CD4-positive, alpha-beta T cell (primary cell): ENCODE measurements at places on chromosomes 3 and 15.

DNA sequence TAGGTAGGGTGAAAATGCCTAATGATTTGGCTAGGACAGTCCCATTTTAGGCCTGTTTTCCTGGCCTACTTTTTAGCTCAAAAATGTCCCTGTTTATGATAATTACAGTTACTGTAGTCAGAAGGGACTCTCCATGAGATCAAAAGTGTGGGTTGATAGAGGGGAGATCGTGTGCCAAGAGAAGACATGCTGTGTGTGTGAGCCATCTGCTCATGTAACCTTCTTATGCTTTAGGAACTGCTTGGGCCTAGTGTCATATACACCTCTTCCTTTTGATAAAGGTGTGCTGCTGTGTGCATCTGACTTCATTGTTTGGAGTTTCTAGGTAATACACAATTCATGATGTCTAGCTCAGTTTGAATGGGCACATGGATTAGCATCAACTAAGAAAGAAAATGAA, 786.5 kb downstream of the PDCD6IP start:
- no peak for DNase-seq

- DNase-seq: peak; percentile 30
Measured at GRCh38 chr15:38530113-38530512, 34.5 kb downstream of the RASGRP1 start.

GRCh38 chr3:184656829-184657681, 54.8 kb downstream of the MAGEF1 start:
- no peak for DNase-seq

GRCh38 chr3:64705946-64706345, 18.1 kb upstream of the ADAMTS9 start:
- no peak for DNase-seq

GRCh38 chr3:140034058-140034457, 99.1 kb downstream of the CLSTN2 start:
- DNase-seq: no peak

DNA sequence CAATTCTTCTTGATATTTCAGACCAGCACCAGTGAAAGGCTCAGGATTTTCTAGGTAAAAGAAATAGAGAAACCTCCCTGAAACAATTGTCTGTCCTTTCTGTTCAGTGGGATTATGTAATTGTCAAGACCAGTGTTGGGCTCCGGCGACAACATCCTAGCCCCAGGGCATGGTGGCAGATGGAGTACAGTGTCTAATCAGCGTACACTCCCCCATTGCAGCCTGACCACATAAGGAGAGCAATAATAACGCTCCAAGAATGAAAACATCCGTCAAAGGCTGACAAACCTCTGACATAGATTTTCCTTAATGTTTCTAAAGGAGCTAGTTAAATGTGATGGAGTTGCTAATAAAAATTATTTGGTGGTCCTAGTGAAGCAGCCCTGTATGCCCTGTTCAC, 144.6 kb downstream of the EBLN2 start:
- DNase-seq: no peak

DNA sequence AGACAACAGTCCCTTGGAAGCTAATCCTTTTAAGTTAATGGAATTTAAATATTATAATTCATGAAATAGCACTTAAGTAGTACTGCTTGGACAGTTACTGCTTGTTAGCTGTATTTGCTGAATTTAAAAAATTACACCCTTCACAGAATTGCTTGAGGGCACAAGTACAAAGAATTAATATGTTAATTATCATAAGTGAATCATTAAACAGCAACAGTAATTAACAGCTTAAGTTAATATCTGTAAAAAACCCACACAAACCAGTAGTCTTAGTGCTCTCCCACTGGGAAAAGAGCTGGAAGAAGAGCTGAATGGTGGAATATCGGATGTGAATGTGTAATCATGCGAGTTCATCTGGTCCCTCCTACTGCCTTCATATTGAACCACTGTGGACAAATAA, 232.0 kb downstream of the CD47 start:
- DNase-seq: no peak

DNA sequence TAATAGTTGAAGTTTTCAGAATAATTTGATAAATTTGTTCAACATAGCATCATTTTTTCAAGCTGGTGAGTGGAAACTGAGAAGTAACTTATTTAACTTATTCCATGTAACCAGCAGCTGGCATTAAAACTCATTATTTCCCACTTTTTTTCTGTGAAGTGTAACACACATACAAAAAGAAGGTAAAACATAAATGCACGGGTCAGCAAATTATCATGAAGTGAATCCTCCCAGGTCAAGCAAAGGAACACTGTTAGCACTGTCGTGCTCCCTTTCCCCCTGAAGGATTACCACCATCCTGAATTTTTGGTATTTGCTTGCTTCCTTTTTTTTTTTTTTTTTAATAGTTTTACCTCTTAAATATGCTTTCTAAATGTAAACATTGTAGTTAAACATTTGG, 77.6 kb upstream of the LRRFIP2 start:
- DNase-seq: no peak

DNA sequence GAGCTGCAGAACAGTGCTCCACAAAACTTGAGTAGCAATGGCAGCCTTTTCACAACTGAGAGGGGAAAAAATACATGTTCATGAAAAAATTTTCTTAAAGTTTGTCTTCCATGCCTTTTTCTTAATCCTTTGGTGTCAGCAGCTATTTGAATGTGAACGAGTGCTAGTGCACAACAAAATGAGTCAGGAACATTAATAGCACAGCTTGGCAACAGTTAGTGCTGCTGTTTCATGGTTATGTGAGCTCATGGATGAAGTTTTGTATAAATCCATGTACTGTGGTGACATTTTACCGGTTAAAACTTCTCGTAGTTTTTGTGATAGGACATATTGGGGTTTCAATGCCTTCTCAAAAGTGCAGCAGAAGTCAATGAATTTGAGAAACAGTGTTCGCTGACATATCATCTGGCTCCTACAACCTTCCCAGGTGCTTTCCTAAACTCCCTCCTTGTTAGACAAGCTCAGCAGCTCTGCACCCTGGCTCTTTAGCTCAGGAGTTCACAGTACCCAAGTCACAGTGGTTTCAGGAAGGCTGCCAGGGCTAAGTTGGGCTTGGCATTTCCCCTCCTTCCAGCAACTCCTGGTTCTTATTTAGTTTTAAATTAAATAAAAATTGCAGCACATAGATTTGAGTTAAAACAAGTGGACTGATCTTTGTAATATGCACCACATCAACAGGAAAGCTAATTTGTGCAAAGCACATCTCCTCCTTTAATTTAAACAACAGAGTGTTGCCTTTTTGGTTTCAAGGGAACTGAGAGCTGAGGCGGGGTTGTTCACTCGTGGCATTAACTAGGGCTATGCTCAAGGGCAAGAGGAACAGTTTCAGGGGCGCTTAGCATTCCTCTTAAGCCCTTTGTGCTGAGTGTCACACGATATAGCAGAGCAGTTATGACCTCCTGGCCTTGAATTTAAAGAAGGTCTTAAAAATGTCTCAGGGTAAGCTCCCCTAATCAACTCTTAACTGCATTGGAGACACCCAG, 362.8 kb downstream of the CHST2 start:
- DNase-seq: no peak

GRCh38 chr3:145696011-145696410, 465.0 kb downstream of the PLOD2 start:
- no peak for DNase-seq
